Activated T-helper 2 cell treated with anti-CD3 and anti-CD28 coated beads, Interferon-gamma antibody, Interleukin-2, Interleukin-4, amounts not matched to agents 10 μg/mL and 5 μg/mL and 100 μg/mL, durations not matched to agents 14 hours and 24 hours and 36 hours (primary cell): ENCODE measurements at places on chromosomes 4 and X. TPM values are rescaled to one million over a fixed set of nuclear protein-coding genes. Genes with fewer than 3 reads are reported as not detected.

Gene PABPC5
- total RNA-seq = not detected in 2 replicates

Gene SSX3
- not detected in 2 replicates for total RNA-seq

Gene OCRL
- 3.7 TPM in 2 replicates for total RNA-seq

GRCh38 chr4:176788248-176788647 lies 4.5 kb downstream of the VEGFC start:
- peaks cover 9% of the 10 kb centered on the region for H3K4me1 ChIP-seq
- H3K27me3 ChIP-seq = peaks cover 27% of the 10 kb centered on the region
- no peak overlapping the region for H3K4me3 ChIP-seq

GRCh38 chrX:148372925-148373324 lies 127.5 kb upstream of the AFF2 start:
- no peak for DNase-seq
- no peak overlapping the region for H3K27ac ChIP-seq
- no peaks in the 10 kb centered on the region for H3K4me1 ChIP-seq
- no peaks in the 10 kb centered on the region for H3K36me3 ChIP-seq
- no peak overlapping the region for H3K4me3 ChIP-seq

- H3K27ac ChIP-seq = no peak overlapping the region
- no peak overlapping the region for H3K4me3 ChIP-seq
- H3K36me3 ChIP-seq = no peaks in the 10 kb centered on the region
Measured at GRCh38 chr4:152572417-152573086, 36.7 kb upstream of the FBXW7 start.

GRCh38 chr4:105145903-105146275 lies 787 bp upstream of the TET2 start:
- no peaks in the 10 kb centered on the region for H3K27me3 ChIP-seq
- H3K4me1 ChIP-seq = peaks cover 31% of the 10 kb centered on the region

Gene PTPN13
- total RNA-seq = 0.18 and 0.25 TPM in 2 replicates

Gene EXOC1L
- total RNA-seq = not detected in 2 replicates

DNA sequence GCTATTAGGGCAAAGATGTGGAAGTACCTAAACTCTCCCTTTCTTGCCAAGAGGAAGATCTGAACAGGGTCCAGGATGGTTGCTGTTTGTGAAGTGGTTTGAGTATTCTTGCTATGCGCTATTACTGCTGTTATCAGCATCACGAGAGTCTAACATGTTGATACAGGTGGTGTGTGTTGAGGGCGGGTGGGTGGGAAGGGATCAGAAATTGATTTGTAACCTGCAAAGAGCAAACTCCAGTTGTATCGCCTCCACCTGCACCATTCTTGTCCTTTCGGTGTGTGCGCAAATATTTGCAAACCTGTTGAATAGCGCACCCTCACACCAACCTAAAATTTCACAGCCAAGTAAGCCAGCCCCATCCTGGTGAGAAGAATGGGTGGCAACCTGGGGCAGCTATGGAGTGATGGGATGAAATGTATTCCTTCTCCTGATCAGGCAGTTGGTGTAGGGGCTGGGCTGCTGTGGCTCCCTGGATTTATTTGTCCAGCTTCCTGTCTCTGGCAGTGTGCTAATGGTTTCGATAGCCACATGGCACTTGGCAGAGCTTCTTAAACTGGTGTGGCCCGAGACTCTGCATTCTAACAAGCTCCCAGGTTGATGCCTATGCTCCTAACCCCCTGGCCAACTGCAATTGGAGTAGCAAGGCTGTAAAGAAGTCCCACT lies 102.6 kb upstream of the SCML1 start:
- H3K36me3 ChIP-seq = no peaks in the 10 kb centered on the region
- no peak for DNase-seq
- H3K27ac ChIP-seq = no peak overlapping the region
- peaks cover 6% of the 10 kb centered on the region for H3K4me1 ChIP-seq
- H3K27me3 ChIP-seq = no peaks in the 10 kb centered on the region

Gene LEF1
- total RNA-seq = 74.0 and 77.0 TPM in 2 replicates

GRCh38 chr4:84916227-84916626 lies 50.3 kb downstream of the WDFY3 start:
- H3K36me3 ChIP-seq = no peaks in the 10 kb centered on the region
- no peaks in the 10 kb centered on the region for H3K4me1 ChIP-seq
